ENCODE measurements at places on chromosomes 13 and 19.
A peak's percentile ranks its signal among the peaks of the same experiment; 100 is the strongest.

- no peak for DNase-seq
Measured at GRCh38 chr19:5973867-5974635, 3.9 kb downstream of the RANBP3 start.

DNA sequence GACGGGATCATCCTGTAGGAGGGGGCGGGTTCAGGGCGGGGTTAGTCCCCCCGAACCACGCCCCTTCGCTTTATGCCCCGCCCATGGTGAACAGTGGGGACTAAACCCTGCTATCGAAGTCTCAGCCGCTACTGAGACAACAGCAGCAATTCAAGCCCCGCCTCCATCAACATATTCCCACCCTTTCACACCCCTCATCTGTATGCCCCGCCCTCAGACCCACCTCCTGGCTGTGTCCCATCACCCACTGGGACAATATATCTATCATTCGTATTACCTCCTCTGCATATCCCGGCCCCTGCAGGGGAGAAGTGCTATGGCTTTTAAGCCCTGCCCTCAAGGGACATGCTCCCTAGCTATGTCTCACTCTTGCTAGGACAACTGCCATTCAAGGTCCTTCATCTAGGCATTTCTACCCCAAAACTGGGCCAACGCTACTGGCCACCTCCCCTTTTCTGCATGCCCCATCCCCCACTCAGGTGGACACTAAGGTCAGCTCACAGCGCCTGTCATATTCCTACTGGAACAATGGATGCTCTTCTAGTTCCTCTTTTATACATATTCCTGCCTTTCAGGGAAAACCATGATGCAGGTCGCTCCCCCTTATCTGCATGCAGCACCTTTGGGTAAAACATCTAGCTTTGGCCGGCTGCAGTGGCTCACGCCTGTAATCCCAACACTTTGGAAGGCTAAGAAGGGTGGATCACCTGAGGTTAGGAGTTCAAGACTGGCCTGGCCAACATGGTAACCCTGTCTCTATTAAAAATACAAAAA, 11.9 kb downstream of the LRFN1 start:
- no peak for DNase-seq

GRCh38 chr19:38133319-38133718, 90.7 kb downstream of the DPF1 start:
- DNase-seq, result no peak

- DNase-seq, result peak; percentile 62
Measured at GRCh38 chr19:38263689-38264485, 486 bp upstream of the SPINT2 start.

GRCh38 chr19:16773259-16773658, 53.6 kb downstream of the NWD1 start:
- no peak for DNase-seq

GRCh38 chr13:94713561-94714182, 1.3 kb upstream of the SOX21 start:
- no peak for DNase-seq

GRCh38 chr13:56166864-56167263, 973.9 kb upstream of the PRR20A start:
- no peak for DNase-seq

- DNase-seq, result no peak
Measured at GRCh38 chr19:16522559-16523377, 19.5 kb downstream of the CHERP start.

DNA sequence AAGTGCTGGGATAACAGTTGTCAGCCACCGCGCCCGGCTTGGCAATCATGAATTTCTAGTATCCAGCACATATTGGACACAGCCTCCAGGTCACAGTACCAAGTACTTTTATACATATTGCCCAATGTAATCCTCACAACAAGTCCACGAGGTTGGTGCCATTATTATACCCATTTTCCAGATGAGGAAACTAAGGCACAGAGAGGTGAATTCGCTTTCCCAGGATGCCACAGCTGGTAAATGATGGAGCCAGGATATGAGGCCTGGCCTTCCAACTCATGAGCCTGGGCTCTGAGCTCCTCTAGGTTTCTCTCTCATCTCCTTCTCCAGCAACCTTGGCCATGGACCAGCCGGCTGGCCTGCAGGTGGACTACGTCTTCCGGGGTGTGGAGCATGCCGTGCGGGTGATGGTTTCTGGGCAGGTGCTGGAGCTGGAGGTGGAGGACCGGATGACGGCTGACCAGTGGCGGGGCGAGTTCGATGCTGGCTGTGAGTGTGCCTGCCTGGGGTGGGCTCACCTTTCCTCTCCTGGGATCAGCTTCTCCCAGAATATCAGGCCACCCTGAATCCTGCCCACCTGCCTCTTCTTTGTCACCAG, 7.5 kb downstream of the CCDC61 start:
- DNase-seq, result no peak

- DNase-seq, result no peak
Measured at GRCh38 chr13:31866099-31866498, 126.8 kb downstream of the RXFP2 start.

DNA sequence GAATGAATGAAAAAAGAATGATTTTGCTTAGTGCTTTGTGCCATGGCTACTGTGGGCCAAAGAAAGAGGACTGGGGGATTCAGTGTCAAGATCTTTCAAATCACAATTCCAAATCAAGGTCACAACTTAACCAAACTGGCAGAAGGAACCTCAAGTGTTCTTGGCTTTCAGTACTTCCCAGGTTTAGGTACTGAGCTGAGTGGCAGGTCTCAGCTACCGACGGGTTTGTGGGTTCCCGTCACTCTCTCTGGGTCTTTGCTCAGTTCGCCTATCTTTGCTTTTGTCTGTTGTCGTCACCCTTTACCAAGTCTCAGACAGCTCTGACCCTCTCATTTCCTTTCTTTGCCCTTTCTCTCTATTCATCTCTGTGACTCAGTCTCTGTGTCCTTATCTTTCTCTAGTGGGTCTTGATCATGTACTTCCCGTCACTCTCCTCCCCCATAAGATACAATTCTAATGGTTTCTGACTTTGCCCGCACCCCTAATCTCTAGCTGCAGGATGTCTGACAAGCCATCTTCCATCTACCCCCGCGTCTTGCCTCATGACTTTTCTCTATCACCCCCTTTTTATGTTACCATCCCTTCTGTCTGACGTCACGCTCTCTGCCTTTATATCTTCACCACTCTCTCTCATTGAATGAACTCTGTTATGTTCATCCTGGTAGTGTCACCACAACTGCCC, 33.3 kb upstream of the LRRC4B start:
- DNase-seq, result no peak

GRCh38 chr19:4988770-4989251, 19.9 kb downstream of the KDM4B start:
- DNase-seq, result no peak

GRCh38 chr19:2192862-2193261, 29.1 kb downstream of the DOT1L start:
- no peak for DNase-seq

DNA sequence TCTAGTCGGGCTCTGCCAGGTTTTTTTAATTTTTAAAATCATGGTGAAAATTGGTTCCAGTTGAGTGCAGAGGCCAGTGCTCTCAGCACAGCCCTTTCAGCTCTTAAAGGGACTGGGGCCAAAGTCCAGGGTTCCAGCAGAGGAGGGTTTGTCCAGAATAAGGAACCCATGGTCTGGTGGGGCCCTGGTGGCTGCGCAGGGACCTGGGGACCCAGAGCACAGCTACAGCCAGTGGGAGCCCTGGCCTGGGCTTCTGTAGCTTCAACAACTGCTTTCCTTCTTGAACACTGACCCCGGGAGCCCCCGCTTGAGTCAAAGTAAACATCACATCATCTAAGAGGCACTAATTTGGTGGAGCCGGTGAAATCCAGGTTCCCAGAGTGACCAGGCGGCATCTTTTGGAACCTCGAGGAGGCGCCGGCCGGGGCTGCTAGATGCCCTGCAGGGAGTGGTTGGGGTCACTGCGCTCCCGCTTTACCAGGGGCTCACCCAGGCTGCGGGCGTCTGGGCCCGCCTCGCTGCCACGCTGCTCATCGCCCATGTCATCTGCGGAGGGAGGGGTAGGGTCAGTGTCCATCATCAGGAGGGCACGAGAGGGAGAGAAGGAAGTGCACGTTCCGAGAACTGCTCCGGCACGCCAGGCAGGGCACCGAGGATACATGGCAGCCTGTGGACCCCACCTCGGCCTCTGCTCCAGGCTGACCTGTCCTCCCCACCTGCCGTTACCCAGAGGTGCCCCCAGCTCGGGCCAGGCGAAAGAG, 16.6 kb upstream of the RANBP3 start:
- DNase-seq, result no peak

DNA sequence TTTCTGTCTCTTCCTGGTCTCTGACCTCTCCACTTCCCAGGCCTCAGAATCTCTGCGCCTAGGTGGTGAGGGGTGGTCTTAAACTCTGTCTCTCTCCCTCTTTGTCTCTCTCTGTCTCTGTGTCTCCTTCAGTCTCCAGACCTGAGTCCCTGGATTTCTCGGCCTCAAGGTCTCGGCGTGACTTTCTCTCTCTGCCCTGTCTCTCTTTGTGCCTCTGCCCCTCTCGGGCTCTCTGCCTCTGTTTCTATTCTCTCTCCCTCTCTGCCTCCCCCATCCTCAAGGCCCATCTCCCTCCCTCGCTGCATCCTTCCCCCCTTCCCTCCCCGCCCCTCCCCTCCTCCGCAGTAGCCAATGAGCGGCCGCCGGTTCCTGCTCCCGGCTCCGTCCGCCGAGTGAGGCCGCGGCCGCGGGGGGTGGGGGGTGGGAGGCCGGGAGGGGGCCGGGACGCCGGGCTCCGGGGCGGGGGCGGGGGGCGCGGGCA, at the start of gene CACNG7:
Gene CACNG7, plus strand, starts transcription at position 344 of the 481 bp plus-strand sequence. CDS start 3,554 bp downstream, outside the sequence.
- no peak for DNase-seq

DNA sequence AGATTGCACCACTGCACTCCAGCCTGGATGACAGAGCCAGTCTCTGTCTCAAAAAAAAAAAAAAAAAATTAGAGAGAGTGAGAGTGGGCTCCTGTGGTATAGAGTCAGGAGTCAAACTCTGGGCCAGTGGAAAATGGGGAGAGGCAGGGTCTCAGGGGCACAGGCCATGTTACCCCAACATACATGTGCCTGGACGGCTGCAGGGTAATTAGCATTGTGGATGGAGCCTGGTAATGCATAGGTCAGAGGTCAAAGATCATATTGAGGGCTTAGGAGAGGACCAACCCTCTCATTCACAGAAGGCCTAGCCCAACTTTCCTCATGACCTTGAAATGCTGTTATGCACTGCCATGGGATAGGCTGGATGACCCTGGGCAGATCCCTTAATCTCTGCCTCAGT, 7.1 kb downstream of the CLIP3 start:
- no peak for DNase-seq

DNA sequence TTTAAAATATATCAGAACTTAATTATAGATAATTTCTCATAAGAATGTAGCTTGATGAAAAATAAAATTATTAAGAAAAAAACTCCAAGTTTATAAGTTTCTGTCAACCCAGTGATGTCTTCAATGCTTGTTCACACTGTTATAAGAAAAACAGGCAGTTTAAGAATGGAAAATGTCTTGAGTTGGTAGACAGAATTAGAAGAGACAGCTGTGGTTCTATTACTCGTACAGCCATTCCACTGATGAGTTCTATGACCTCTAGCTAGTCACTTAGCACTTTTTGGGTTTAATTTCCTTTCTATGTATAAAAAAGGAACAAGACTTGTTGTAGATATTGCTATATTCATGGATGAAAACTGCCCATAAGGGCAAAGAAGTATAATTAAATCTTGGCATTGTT, 1013.1 kb upstream of the ATXN8OS start:
- DNase-seq, result no peak

GRCh38 chr19:23098988-23099387, 17.8 kb upstream of the ZNF730 start:
- no peak for DNase-seq

DNA sequence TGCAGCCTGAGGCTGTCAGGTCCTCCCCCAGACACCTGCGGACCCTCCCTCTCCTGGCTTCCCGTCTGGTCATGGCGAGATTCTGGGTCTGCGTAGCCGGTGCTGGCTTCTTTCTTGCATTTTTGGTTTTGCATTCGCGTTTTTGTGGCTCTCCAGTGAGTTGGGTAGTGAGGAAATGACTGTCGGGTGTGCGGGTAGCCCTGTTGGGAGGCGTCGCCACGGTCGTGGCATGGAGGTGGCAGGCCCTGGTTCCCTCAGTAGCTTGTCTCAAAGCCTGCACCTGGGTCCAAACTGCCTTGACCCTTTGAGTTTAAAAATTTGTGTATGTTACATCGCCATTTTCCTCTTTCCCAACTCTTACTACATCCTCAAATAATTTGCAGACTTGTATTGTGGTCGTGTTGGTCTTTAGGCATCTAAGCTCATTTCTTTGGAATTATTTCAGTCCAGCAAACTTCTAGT, 344 bp downstream of the NHLRC3 start:
- peak; percentile 30 for DNase-seq

DNA sequence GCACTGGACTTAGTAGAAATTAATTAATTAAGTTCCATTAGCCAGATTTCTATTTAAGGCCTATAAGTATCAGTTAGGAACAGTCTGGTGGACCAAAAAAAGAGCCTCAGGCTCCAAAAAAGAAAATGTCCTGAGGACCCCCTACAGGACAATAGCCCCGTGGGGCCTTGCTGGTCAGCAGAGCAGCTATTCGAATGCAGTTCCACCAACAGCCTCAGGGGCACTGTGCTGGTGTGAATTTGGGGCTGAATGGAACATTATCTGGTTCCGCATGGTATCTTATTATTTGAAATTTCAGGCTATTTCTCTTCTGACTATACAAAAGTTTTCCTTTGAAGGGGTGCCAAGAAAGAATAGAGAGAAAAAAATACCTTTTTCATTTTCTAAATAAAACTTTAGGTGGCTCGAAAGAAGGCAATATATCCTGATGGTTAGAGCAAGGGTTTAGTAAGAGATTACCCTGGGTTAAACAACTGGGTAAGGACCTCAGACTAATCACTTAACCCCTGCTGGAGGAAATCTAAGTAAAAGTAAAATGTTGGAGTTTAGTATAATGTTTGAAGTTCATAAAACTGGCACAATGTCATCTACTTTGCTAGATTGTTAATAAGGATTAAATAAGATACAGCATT, 147.2 kb downstream of the MIPEP start:
- no peak for DNase-seq
